ENCODE measurements at places on chromosomes 7 and 10.

DNA sequence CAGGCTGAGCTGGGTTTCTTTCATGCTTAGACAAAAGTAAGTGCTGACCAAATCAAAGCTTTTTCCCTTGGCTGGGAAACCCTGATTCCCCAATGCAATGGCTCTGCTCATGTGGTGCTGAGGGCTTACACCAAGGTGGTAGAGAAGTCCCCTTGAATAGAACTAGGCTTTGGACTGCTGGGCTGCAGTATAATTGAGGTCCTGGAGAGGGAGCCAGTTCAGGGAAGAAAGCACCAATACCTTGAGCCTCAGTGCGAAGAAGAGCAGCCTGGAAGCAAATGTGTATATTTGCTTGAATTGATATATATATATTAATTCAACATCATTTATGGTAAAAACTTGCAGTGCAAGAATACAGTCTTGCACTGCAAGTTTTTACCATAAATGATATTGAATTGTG lies 391.1 kb downstream of the RPS24 start:
- DNase-seq, result no peak

DNA sequence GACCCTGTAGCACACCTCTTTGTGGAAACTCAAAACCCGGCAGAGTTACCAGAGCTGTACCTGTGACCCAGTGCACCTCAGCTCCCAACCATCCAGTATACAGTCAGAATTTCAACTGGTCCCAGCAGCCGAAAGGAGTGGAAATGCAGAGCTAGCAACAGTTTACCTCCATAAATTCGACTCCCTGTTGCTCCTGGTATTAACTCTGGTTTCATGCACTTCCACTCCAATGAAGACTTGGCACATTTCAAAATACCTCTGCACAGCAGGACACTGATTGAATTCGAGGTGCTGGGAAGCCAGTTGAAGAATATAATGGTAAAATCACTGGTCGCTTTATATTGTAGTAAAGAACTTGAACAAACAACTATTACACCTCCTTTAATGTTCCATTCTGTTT lies 17.9 kb upstream of the TIAL1 start:
- no peak for DNase-seq

DNA sequence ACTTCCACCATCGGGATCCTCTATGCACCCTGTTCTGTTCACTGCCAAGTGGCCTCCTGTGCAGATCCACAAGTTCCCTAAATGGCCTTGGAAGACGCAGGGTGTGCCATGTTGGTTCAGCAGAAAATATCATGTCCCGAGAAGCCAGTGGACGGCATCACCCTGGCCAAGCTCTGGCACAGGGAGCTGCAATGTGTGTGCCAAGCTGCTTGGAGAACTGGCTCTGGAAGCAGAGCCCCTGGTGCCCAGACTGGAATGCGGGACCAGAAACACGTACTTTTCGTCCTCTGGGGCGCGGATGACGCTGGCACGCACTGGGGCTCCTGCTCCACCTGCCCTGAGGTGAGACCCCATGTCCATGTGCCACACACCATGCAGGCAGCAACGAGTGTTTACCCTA lies 124.7 kb upstream of the CARD11 start:
- no peak for DNase-seq

DNA sequence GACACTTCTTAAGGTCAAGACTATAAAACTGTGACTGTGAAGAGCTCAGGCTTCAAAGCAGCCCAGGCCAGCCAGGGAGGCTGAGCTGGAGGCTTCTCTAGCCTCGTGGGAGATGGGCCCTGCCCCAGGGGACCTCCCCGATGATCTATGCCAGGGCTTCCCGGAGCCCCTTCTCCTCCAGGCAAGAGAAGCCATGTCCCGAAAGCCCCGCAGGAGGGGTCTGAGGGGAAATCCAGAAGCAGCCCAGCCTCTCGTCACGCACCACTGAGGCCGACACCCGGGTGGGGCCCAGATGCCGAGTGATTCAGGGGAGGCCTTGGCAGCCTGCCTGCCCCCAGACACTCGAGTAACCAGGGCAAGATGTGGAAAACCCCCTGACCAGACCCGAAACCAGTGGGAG lies 63.7 kb downstream of the PROSER2 start:
- DNase-seq, result no peak

- no peak for DNase-seq
These were observed 74.4 kb downstream of the SEPTIN7 start for GRCh38 chr7:35875292-35875691.

GRCh38 chr7:77269360-77270093 lies 69.9 kb upstream of the FGL2 start:
- DNase-seq, result no peak

- DNase-seq, result no peak
These were observed 29.0 kb upstream of the ADAM12 start for GRCh38 chr10:126417220-126417825.

DNA sequence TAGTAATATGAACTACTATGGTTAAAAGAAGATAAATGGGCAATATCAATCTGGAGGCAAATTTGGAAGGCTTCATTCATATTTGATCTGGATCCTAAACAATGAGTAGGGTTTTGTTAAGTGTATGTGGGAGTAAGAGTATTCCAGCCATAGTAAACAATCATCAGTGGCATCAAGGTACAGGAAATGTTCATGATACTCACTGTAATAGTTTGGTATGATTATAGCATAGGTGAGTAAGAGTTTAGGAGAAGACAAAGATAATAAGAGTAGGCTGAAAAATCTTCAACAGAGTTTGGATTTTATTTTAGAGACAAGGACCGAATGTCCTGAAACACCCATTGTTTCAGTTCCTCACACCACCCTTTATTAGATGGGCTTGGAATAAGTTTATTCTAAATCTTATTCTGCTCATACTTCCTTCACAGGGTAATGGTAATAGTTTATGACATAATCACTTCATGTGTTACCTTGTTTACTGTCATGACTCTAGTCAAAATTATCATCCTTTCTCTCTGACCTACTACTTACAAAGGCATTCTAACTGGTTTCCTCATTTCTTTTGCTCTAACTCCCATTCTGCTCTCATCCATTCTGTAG lies 38.9 kb downstream of the BRAF start:
- no peak for DNase-seq

DNA sequence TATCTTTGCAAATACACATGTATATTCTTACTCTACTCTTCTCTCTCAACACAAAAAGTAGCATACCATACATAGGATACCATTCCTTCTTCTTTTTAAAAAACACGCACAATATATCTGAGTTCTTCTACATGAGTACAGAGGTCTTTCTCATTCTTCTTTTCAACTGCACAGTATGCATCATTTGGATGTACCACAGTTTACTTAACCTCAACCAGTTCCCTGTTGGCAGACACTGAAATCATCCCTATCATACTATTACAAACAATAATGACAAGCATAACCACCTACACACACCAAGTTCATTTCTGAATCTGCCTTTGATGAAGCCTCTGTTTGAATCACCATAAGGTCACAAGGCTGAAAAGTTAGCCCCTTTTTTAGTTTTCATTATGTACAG lies 25.7 kb upstream of the GGCT start:
- DNase-seq, result no peak

GRCh38 chr10:124005091-124005490 lies 88.3 kb downstream of the CHST15 start:
- DNase-seq, result no peak

DNA sequence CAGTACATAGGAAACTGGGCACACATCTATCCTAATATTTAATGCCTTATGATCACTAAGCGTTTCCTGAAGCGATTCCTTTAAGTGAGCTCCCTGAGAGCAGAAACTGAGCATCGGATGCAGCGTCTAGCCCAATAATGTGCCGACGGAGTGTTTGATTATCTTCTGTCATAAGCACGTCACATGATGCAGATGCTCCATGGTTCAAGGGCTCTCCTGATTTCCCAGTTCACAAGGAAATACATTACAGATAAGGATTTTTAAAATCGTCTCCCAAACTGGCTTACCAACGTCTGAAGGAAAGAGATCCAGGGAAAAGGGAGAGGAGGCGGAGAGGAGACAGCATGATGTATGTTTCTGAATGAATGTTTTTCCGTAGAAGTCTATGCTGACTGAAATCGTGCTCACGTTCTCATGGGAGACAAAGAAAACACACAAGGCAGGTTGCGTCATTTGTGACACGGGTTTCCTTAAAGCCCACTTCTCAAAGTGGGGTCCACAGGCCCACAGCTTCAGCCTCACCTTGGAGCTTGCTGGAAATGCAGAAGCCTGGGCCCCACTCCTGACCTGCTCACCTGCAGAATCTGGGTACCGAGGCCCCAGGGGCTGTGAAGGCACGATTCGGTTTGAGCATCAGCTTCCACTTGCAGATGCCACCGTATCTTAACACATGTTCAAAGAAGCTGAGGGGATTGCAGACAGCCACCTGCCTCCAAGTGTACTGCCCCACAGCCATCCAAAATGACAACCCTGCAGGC lies 21.5 kb upstream of the INSIG1 start:
- no peak for DNase-seq
